ENCODE measurements at places on chromosomes 6 and 20. TPM values are rescaled to one million over a fixed set of nuclear protein-coding genes. Genes with fewer than 3 reads are reported as not detected.

DNA sequence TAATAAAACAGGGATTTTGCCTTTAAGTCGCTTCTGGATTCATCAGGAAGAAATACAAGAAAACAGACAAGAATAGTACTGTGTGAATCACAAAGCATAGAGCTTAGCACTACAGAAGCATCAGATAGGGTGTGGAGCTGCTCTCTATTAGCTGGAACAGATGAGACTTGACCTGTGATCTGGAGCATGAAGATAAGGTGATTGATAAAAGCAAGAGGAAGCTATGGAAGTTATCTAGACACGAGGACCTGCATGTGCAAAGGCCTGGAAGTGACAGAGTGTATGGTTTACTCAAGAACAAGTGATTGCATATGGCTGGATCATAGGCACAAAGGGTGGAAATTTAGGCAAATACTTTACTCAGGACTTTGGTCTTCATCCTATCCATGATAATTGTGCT, 112.9 kb upstream of the MLIP start:
- DNase-seq, result no peak

DNA sequence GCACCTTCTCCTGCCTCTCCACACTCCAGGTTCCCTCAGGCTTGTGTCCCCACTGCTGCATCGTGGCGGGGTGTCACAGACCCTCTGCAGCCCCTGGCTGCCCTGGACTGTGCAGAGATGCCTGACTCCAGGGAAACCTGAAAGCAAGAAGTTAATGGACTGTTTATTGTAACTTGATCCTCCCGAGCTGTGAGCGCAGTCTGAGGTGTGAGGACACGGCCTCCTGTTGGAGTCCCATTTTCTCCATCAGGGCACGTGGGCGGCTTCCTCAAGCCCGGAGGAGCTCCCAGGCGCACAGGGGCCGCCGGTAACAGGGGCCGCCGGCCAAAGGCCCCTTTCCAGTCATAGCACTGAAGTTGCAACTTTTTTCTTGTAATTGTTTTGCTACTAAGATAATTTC, 16.9 kb downstream of the RBM38 start:
- no peak for DNase-seq

- DNase-seq, result no peak
Measured at GRCh38 chr6:130593200-130593599, 227.4 kb downstream of the TMEM200A start.

DNA sequence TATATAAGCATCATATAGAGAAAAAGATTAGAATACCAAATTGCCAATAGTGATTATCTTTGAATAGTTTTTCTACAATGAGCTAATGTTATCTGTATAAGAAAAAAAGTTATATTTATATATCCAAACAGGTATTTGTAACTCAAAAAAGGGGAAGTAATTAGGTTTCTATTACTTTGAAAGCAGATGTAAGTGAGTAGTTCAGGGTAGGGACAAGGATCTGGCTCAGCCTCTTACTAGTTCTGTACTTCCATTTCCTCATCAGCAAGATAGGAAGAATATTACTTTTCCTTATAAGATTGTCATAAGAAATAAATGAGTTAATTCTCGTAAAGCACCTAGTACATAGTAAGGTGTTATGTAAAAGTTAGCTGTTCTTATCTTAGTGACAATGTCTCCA, 32.2 kb downstream of the AHI1 start:
- no peak for DNase-seq

- no peak for DNase-seq
Measured at GRCh38 chr6:83872386-83873118, 13.1 kb downstream of the CYB5R4 start.

- DNase-seq, result no peak
Measured at GRCh38 chr6:43801495-43802181, 31.6 kb downstream of the VEGFA start.

DNA sequence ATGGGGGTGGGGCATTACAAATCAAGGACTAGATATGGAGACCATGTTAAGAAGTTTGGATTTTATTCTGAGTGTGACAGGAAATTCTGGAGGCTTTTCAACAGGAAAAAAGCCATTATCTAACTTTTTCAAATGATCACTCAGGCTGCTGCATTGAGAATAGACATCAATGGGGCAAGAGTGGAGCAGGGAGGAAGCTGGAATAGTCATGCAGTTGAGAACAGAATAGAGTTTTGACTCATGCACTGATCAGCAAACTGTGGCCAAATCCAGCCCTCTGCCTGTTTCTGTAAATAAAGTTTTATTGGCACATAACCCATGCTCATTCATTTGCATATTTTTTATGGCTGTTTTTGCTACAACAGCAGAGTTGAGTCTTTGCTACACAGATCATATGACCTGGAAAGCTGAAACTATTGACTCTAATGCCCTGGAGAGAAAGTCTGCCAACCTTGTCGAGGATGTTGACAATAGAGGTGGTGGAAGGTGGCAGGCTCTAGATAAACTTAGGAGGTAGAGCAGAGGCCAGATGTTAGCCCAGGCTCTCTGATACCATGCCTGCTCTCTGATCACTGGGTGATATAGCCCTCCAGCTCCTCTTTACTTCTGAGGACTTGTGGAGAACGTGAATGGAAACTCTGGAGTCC, 441.8 kb downstream of the PTPRT start:
- DNase-seq, result no peak

- no peak for DNase-seq
Measured at GRCh38 chr6:88919032-88919431, 44.4 kb downstream of the RNGTT start.

DNA sequence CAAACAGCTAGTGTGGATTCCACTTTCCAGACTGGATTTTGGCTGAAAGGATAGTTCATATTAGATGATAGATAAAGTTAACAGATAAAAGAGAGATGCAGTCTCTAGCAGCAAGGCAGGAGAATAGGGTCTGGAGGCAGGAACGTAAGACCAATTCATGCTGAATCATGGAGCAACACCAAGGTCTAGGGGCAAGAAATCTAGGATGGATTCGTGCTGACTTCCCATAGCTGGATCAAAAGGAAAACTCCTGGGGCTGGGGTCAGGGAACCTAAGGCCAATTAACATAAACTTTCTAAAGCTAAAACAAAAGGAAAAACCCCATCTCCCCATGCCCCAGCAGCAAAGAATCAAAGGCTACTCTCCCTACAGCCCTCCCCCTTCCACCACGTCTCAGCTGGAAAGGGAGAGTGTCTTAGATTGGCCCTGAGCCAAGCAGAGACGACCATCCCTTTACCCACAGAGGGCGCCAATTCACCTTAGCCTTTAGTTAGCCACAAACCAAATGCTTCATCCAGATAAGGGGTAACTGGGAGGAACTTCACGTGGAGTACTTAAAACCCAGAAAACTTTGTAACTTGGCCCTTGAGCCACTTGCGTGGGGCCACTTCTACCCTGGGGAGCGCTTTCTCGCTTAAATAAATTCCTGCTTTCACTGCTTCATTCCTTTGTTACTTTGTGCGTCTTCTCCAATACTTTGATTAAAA, 7.6 kb downstream of the TREM1 start:
- DNase-seq, result peak; percentile 46

- no peak for DNase-seq
Measured at GRCh38 chr6:32844839-32845383, 1.1 kb upstream of the PSMB8 start.

DNA sequence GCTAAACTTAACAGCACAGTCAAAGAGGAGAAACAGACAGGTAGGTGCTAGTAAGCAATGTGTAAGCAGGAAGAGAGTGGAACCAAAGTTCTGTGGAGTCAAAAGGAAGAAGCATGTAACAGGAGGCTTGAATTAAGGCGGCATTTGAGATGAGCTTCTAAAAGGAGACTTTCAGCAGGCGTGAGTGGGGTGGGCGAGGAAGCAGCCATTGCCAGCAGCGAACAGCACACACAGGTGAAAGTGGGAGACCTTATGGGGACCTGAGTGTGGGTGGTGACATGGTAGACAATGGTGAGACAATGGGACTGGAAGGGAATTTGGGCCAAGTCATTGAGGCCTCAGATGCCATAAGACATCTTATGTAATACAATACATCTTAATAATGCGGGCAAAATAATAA, 195.0 kb downstream of the PAX1 start:
- no peak for DNase-seq

DNA sequence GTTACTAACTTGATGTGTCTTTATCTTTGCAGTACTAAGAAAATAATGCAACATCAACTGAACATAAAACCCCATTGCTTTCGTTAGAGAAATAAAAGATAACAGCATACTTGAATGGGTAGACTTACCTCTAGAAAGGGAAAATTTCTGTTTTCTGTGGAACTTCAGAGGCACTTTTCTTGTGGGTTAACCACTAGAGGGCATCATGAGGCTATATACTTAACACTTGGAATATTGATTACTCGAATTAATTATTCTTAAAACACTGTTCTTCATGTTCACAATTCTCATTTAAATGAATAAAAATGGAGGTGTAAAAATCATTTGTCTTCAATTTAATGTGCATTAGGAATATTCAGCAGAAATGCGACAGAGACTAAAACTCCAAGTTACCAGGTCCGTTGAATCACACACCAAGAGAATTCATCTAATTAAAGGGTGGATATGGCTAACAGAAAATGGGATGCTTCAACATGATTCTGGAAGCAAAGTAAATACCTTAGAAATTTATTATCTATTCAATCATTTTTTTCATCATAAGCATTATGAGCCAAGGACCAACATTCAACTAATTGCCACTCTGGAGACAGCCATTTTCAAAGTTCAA, 330.8 kb upstream of the PREP start:
- peak; percentile 22 for DNase-seq

GRCh38 chr6:33786736-33787135, 2.2 kb downstream of the LEMD2 start:
- no peak for DNase-seq

GRCh38 chr20:2002365-2002764, 8.5 kb upstream of the PDYN start:
- no peak for DNase-seq

- DNase-seq, result peak; percentile 54
Measured at GRCh38 chr6:57267586-57268293, 45.6 kb upstream of the RAB23 start.

DNA sequence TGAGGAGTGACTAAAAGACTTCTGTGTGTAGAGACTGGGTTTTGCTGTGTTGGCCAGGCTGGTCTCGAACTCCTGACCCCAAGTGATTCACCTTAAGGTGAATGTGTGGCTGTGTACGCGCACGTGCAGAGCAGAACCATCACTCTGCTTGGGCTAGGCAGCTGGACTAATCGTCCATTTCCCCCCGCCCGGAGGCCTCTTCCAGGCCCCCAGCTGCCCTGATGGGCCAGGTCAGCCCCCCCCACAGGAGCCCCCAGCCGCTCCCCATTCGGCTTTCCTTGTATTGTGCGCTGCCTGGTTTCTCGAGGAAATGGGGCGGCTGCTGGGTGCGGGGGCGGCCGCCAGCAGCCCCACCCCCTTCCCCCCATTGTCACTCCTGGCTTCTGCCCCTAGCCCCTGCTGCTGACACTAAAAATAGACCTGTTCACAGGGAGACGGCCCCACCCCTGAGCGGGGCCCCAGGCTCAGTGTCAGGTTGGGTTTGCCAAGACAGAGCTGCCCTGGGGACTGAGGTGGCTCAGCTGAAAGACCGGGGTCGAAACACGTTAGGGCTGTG, 24.6 kb upstream of the CSNK2A1 start:
- DNase-seq, result no peak

DNA sequence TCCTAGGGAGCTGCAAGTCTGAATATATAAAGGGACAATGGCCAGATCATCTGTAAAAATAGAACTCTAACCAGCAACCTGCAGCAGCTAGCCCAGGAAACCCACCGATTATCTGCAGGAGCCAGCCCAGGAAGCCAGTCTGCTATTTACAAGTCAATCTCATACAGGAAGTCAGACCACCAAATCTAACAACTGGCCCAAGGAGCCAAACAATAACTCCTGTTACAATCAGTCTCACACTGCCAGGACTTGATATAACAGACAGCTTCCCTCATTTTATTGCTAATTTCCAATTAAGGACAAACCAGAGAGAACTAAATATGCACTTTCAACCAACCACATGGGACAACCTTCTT, 14.4 kb upstream of the RIN2 start:
- no peak for DNase-seq

- no peak for DNase-seq
Measured at GRCh38 chr20:44431502-44432234, 44.0 kb upstream of the TTPAL start.

- DNase-seq, result no peak
Measured at GRCh38 chr6:24445704-24446103, 43.0 kb downstream of the MRS2 start.

GRCh38 chr20:11230999-11231398, 557.2 kb upstream of the JAG1 start:
- DNase-seq, result no peak

DNA sequence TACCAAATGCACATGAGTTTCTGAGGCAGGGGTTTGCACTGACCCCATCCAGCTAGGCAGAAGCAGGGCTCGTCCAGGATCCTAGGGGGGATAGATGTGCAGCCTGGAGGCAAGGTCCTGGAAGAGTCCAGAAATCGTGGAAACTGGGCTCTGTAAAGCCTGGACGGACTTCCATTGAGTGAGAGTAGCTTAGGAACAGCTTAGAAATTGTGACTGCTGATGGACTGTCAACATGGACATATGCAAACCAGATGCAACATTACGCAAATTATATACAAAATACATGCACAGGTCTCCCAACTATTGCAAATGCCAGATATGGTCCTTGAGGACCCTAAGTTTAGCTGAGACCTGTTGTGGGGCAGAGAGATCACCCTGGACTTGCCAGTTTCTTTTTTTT, 4.8 kb upstream of the EMILIN3 start:
- no peak for DNase-seq

GRCh38 chr6:138000941-138001340, 106.3 kb downstream of the PERP start:
- no peak for DNase-seq

- DNase-seq, result no peak
Measured at GRCh38 chr20:56925831-56926170, 296.7 kb downstream of the TFAP2C start.

GRCh38 chr20:7841291-7841970, 98.8 kb downstream of the HAO1 start:
- DNase-seq, result no peak

- DNase-seq, result no peak
Measured at GRCh38 chr6:96227135-96227534, 211.4 kb downstream of the FUT9 start.

CST2 gene
- not detected for total RNA-seq

SF3B5 gene
- total RNA-seq, result 113 TPM

RAET1L gene
- 0.20 TPM for total RNA-seq

CASS4 gene
- 0.05 TPM for total RNA-seq

SIRPD gene
- not detected for total RNA-seq

THBD gene
- total RNA-seq, result 15.8 TPM

MUC21 gene
- total RNA-seq, result not detected

SLC12A5 gene
- not detected for total RNA-seq

RTF2 gene
- total RNA-seq, result 79.5 TPM

LZTS3 gene
- total RNA-seq, result 3.8 TPM

ARMC2 gene
- 3.1 TPM for total RNA-seq

GSTA3 gene
- not detected for total RNA-seq

PRR18 gene
- 0.35 TPM for total RNA-seq

ENPP5 gene
- not detected for total RNA-seq

PHF3 gene
- total RNA-seq, result 28.8 TPM

PROKR2 gene
- not detected for total RNA-seq

RIPOR3 gene
- total RNA-seq, result not detected

NAPB gene
- total RNA-seq, result 13.1 TPM

VWA7 gene
- 0.47 TPM for total RNA-seq

NR2E1 gene
- total RNA-seq, result not detected

SCRT2 gene
- total RNA-seq, result not detected
